ENCODE measurements at places on chromosomes 7 and 10. TPM values are rescaled to one million over a fixed set of nuclear protein-coding genes. Genes with fewer than 3 reads are reported as not detected.

DNA sequence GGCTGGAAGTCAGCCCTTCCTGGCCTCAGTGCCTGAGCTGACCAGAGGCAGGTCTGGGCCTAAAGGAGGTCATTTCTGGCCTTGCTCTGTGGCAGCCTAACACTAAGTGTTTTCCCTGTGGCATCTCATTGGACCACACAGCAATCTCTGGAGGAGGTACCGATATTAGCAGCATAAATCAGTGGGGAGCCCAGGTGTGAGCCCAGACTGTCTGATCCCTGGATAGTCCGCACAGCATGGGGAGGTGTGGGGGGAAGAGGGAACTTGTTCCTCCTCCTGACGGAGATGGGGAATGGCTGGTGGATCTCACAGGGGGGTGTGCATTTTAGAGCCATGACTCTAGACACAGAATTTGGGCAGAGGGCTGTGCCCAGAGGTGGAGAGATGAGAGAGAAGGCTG lies 11.0 kb upstream of the PPIF start:
- H3K36me3 ChIP-seq: no peaks in the 10 kb centered on the region
- H3K4me3 ChIP-seq: no peak overlapping the region
- H3K4me1 ChIP-seq: no peaks in the 10 kb centered on the region
- DNase-seq: no peak
- H3K27ac ChIP-seq: no peak overlapping the region

GRCh38 chr10:114017873-114018272 lies 25.8 kb upstream of the ADRB1 start:
- H3K27me3 ChIP-seq: no peaks in the 10 kb centered on the region
- H3K27ac ChIP-seq: no peak overlapping the region
- H3K4me1 ChIP-seq: no peaks in the 10 kb centered on the region
- H3K36me3 ChIP-seq: no peaks in the 10 kb centered on the region

DNA sequence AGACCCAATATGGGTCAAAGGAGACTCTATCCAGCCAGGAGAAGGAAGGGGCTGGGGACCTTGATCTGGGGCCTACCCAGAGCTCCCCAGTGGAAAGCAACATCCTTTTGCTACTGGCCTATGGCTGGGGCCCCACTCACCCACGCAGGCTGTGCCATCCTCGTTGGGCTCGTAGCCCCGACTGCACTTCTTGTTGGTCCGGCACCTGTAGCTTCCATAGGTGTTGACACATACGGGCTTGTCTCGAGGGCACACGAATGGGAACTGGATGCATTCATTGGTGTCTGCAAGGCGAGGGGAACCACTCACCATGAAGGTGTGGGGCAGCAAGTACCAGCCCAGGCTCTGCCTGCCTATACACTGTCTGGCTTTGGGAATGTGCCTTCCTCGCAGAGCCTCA lies 30.5 kb downstream of the GOLGA7B start:
- H3K4me3 ChIP-seq: no peak overlapping the region
- no peaks in the 10 kb centered on the region for H3K27me3 ChIP-seq
- H3K27ac ChIP-seq: no peak overlapping the region
- H3K4me1 ChIP-seq: no peaks in the 10 kb centered on the region

- H3K36me3 ChIP-seq: no peaks in the 10 kb centered on the region
- H3K4me3 ChIP-seq: no peak overlapping the region
- DNase-seq: peak; percentile 17
- no peak overlapping the region for H3K27ac ChIP-seq
- peaks cover 5% of the 10 kb centered on the region for H3K4me1 ChIP-seq
Measured at GRCh38 chr10:43226851-43227845, 39.7 kb downstream of the RASGEF1A start.

GRCh38 chr7:42232275-42232674 lies 4.7 kb downstream of the GLI3 start:
- peaks cover 35% of the 10 kb centered on the region for H3K4me1 ChIP-seq
- DNase-seq: no peak
- no peak overlapping the region for H3K27ac ChIP-seq
- H3K36me3 ChIP-seq: no peaks in the 10 kb centered on the region
- H3K27me3 ChIP-seq: peaks cover 12% of the 10 kb centered on the region

- no peaks in the 10 kb centered on the region for H3K27me3 ChIP-seq
- no peak overlapping the region for H3K4me3 ChIP-seq
- DNase-seq: no peak
- H3K27ac ChIP-seq: no peak overlapping the region
- H3K4me1 ChIP-seq: no peaks in the 10 kb centered on the region
Measured at GRCh38 chr7:76191783-76192240, 9.9 kb upstream of the SRRM3 start.

DNA sequence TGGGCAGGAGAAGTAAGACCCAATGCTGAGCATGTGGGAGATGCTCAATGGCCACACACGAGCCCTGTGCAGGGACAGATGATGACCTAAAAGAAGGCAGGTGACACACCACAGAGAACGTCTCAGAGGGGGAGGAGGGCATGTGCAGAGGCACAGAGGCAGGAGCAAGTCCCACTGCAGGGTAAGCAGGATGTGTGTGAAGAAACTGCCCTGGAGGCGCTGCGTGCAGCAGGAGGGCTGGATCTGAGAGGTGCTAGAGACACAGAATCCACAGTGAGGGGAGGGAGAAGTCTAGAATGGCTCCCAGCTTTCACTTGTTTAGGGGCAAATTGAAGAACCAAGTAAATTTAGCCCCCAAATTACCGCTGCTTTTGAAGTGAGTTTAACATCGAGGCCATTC lies 14.9 kb downstream of the DYDC2 start:
- no peak for DNase-seq
- no peaks in the 10 kb centered on the region for H3K27me3 ChIP-seq
- H3K27ac ChIP-seq: no peak overlapping the region
- H3K4me3 ChIP-seq: no peak overlapping the region
- H3K36me3 ChIP-seq: no peaks in the 10 kb centered on the region

GRCh38 chr7:22201186-22201880 lies 155.6 kb downstream of the RAPGEF5 start:
- H3K27ac ChIP-seq: no peak overlapping the region
- no peaks in the 10 kb centered on the region for H3K27me3 ChIP-seq
- H3K36me3 ChIP-seq: peaks cover 26% of the 10 kb centered on the region

DNA sequence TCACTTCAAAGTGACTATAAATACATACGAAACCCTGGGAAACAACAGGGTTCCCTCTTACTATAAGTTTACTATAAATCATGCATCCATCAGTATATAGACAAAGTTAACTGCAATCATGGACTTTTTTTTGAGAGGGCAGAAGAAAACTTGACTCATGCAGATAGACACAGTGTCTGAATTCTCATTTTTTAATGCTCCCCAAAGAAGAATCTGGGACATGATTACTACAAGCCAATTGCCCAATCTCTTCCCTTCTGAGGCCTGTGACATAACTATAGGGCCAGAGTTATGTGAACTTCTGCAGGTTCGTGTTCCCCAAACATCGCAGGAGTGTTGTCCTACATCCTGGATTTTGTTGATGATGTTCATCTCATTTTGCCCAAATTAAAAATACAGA lies 376.5 kb downstream of the KCNMA1 start:
- H3K4me1 ChIP-seq: no peaks in the 10 kb centered on the region
- no peaks in the 10 kb centered on the region for H3K27me3 ChIP-seq
- no peak for DNase-seq
- H3K4me3 ChIP-seq: no peak overlapping the region

DNA sequence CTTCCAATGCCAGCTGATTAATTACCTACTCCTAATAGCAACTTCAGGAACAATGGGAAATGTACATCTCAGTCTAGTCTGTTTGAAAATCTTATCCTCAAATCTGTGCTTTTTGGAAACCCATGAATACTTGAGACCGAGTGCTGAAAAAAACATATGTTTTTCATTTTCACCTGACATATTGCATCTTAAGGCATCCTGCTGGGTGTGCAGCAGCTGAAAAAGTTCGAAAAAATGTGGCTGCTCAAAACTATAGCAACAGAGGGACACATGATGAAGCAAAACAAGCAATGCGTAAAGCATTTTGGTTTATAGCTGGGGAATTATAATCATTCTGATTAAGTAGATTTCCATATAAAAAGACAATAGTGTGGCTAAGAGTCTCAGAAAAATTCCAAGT lies 218.0 kb downstream of the CREB5 start:
- H3K27ac ChIP-seq: no peak overlapping the region
- DNase-seq: no peak
- H3K27me3 ChIP-seq: no peaks in the 10 kb centered on the region
- no peaks in the 10 kb centered on the region for H3K4me1 ChIP-seq

DNA sequence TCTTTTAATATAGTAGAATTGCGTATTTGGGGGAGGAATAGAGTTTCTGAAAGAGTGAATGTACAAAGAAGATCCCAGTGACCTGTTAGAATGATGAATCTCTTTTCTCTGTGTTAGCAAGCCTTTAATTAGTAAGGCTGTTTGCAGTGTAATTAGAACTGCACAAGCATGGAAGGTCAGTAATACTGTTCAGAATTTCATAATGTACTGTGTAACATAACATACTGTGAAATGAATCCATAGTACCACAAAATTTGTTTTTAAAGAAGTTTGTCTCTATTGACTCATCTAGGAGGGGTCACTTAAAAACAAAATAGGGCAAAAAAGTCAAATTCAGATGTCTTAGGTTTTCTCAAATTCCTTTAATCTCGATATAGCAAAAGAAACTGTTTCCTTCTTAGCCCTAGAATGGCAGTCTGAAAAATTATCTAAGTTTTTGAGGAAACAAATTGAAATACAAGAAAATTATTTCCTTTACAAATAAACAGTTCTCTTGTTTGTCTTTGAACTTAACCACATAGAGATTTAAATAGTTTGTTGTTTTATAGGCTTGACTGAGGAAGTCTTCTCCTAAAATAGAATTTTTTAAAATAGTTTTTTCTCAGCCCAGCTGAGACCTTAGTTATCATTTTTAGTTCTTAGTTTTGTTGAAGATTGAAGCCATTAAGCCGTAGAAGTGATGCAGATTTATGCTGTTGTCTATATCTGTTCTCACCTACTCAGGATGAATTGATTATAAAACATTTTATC lies 12.5 kb downstream of the ADK start:
- DNase-seq: no peak
- no peak overlapping the region for H3K27ac ChIP-seq
- H3K4me3 ChIP-seq: no peak overlapping the region

- H3K4me1 ChIP-seq: no peaks in the 10 kb centered on the region
- H3K4me3 ChIP-seq: no peak overlapping the region
- no peaks in the 10 kb centered on the region for H3K36me3 ChIP-seq
- no peak overlapping the region for H3K27ac ChIP-seq
Measured at GRCh38 chr7:137001041-137001440, 132.6 kb downstream of the CHRM2 start.

GRCh38 chr10:21849607-21850006 lies 153.9 kb downstream of the DNAJC1 start:
- H3K4me1 ChIP-seq: no peaks in the 10 kb centered on the region
- H3K27ac ChIP-seq: no peak overlapping the region
- no peaks in the 10 kb centered on the region for H3K27me3 ChIP-seq
- no peak for DNase-seq

- H3K27ac ChIP-seq: peak overlapping the region; percentile 90
- H3K4me3 ChIP-seq: peak overlapping the region; percentile 75
- H3K36me3 ChIP-seq: peaks cover 7% of the 10 kb centered on the region
- H3K27me3 ChIP-seq: no peaks in the 10 kb centered on the region
- no peak for DNase-seq
- H3K4me1 ChIP-seq: peaks cover 37% of the 10 kb centered on the region
Measured at GRCh38 chr7:118182593-118183427, 1.2 kb upstream of the LSM8 start.

GRCh38 chr7:140521421-140521820 lies 42.1 kb upstream of the MKRN1 start:
- no peak for DNase-seq
- H3K36me3 ChIP-seq: peaks cover 8% of the 10 kb centered on the region
- peaks cover 13% of the 10 kb centered on the region for H3K4me1 ChIP-seq
- no peak overlapping the region for H3K27ac ChIP-seq
- no peak overlapping the region for H3K4me3 ChIP-seq

- peaks cover 37% of the 10 kb centered on the region for H3K4me1 ChIP-seq
- H3K27me3 ChIP-seq: no peaks in the 10 kb centered on the region
- DNase-seq: no peak
- H3K36me3 ChIP-seq: no peaks in the 10 kb centered on the region
- H3K4me3 ChIP-seq: no peak overlapping the region
Measured at GRCh38 chr7:127786184-127786583, 134.2 kb downstream of the SND1 start.

- peak within 1 kb of the TSS; percentile 43 for H3K4me3 ChIP-seq
- H3K36me3 ChIP-seq: no peaks in the 10 kb centered on the region
- no peaks in the 10 kb centered on the region for H3K27me3 ChIP-seq
- peak within 1 kb of the TSS; percentile 21 for H3K27ac ChIP-seq
- peaks cover 5% of the 10 kb centered on the region for H3K4me1 ChIP-seq
- DNase-seq: no peak
Measured at GRCh38 chr7:111090846-111091245, at the start of gene LRRN3. Gene LRRN3 (plus strand): TSS chr7:111091127. CDS start chr7:111122773, 31,646 bp downstream.

CLRN3 gene
- not detected for total RNA-seq

INHBA gene
- 81.2 TPM for total RNA-seq

MEIG1 gene
- 0.95 TPM for total RNA-seq

MYO1G gene
- total RNA-seq: 36.3 TPM
